ENCODE measurements at places on chromosomes 1 and 21.
A peak's percentile ranks its signal among the peaks of the same experiment; 100 is the strongest.

GRCh38 chr1:17314491-17314971 lies 6.5 kb downstream of the PADI4 start:
- no peak for DNase-seq

GRCh38 chr1:8283058-8283884 lies 34.6 kb upstream of the SLC45A1 start:
- peak; percentile 5 for DNase-seq

DNA sequence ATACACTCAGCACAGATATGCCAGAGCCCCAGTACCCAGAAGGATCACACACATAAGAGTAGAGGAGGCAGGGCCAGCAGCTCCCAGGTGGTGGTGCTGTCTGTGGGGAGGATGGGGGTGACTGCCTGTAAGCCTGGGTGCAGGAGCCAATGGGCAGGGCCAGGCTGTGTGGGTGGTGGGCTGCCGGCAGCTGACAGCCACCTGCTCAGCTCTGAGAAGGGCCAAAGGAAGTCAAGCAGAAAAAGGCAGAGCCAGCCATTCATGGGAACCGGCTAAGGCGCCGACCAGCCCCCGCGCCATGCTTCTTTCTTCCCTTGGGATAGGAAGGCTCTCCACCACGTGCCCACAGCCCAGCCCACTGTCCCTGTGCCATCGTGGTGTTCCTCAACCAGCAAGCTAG lies 14.1 kb downstream of the PIK3C2B start:
- DNase-seq, result no peak

GRCh38 chr1:72911656-72912055 lies 629.3 kb upstream of the NEGR1 start:
- DNase-seq, result no peak

- DNase-seq, result no peak
These were observed 322.8 kb downstream of the KCTD3 start for GRCh38 chr1:215889871-215890270.

- DNase-seq, result no peak
These were observed 33.3 kb downstream of the RRAGC start for GRCh38 chr1:38826262-38826661.

GRCh38 chr1:233859446-233859845 lies 45.0 kb upstream of the SLC35F3 start:
- no peak for DNase-seq

DNA sequence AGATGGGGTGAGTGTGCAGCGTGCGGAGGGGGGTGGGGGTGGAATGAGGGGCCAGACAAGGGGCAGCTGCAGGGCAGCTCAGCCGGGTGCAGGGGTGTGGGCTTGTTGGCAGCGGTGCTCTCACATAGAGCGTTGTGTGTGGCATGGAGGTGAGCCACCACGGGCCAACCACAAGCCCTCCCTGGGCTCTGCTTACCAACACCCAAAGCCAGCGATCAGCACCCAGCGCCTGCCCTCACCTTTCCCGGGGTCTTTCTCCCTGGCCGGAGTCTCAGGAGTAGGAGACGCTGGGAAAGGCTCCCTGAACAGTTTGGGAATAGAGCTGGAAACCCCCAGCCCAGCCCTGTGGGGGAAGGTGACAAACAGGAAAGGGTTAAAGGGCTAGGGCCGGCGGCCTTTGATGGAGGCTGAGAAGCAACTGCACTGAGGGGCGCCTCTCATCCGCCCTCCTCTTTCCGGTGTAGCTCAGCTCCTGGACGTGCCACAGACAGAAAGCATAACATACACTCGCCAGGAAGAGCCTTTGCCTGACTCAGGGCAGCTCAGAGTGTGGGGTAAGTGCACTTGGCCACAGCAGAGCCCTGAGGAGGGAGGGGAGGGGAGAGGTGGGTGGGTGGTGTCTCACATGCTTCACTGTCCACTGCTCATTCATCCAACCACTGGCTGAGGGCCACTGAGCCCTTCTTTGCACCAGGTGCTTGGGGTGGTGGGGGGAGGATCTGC lies 577 bp downstream of the IKBKE start:
- peak; percentile 36 for DNase-seq

DNA sequence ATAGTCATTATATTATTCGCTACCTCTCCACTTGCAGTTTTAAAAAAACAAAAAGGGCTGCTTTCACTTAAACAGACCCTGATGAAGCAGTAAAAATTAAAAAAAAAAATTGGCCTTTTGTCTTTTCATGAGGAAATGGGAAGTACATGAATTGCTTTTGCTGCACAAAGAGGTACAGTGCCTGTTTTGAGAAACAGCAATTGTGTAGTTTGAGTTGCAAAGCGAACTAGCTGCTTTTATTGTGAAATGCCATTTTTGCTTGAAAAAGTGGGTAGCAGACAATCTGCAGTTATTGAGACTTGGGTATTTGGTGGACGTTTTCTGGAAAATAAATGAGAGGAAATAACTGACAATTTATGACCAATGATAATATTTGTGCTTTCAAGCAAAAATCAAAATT lies 7.0 kb downstream of the DIP2A start:
- no peak for DNase-seq

DNA sequence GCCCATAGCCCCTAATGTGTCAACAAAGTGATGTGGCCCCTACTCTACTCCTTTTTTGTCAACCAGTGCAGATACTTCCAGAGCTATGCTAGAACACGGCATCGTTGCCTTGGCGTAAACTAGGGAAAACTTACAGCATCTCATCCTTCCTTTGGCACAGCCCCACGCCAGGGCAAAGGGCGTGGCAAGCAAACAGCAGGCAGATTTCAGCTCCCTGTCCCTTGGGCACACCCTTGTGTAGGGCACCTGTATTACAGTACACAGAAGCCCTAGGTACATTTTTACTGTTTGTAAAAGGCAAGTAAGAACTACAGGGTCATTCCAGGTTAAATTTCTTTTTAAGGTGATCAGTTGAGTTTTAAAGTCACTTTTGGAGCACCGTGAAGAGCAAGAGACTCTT lies 29.3 kb downstream of the PRDX6 start:
- DNase-seq, result no peak

DNA sequence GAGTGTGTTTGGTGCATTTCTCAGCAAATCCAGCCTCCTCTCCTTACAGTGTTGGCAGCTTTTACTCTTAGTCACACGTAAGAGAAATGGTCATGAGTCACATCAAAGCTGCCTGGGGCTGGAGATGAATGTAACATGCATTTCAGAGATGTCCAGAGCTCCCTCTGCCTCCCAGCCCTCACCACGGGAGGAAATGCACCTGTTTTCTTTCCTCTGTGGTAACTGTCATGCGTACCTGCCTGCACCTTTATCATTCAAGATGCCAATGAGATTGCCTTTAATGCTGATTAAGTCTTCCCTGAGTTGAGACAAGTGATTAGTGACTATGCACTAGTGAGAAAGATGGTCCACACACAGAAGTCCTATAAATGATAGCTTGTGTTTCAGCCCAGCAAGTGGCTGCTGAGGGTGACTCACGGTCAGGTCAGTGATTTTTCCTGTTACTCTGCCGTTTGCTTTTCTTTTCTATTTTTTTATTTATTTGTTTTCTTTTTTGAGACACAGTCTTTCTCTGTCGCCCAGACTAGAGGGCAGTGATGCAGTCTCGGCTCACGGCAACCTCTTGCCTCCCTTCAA lies 277.3 kb upstream of the FMN2 start:
- DNase-seq, result no peak

DNA sequence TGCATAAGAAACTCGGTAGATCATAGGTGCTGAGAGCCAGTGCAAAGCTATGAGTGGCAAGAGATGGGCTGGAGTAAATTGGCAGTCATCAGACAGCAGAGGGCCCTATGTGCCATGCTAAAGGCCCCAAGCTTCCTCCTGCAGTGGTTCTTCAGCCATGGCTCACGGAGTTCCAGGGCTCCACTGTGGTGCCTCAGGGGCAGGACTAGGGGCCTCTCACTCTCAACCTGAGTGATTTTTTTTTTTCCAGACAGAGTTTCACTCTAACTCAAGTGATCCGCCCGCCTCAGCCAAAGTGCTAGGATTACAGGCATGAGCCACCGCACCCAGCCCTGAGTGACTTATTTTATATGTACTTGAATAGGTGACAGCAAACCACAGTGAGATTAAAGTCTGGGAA lies 10.4 kb upstream of the GJA8 start:
- DNase-seq, result no peak

GRCh38 chr1:116031302-116031835 lies 55.1 kb downstream of the SLC22A15 start:
- DNase-seq, result no peak

GRCh38 chr1:9808459-9808858 lies 15.3 kb downstream of the CLSTN1 start:
- no peak for DNase-seq

DNA sequence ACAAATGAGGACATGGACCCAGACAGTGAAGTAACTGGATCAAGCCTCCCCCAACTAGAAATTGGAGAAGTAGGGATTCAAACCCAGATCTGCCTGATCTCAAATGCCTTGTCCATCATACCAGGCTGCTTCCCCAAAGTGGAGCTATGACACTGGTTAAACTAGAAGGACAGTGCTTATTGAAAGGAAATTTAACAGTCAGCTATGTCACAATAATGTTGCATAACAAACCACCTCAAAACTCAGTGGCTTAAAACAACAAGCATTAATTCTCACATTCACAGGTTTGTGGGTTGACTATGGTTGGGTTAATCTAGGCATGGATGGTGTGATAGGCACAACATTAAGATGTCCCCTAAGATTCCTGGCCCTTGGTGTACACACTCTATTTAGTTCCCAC lies 107.1 kb downstream of the TAS1R2 start:
- no peak for DNase-seq

GRCh38 chr1:36624466-36624865 lies 141.8 kb upstream of the CSF3R start:
- no peak for DNase-seq

GRCh38 chr1:221739018-221739676 lies 2.7 kb downstream of the DUSP10 start:
- DNase-seq, result no peak

GRCh38 chr1:32876341-32877210 lies 5.9 kb upstream of the FNDC5 start:
- DNase-seq, result no peak

- no peak for DNase-seq
These were observed 56.8 kb upstream of the ABCG1 start for GRCh38 chr21:42161956-42162681.

- no peak for DNase-seq
These were observed 95.0 kb downstream of the SUSD4 start for GRCh38 chr1:223269006-223269405.

DNA sequence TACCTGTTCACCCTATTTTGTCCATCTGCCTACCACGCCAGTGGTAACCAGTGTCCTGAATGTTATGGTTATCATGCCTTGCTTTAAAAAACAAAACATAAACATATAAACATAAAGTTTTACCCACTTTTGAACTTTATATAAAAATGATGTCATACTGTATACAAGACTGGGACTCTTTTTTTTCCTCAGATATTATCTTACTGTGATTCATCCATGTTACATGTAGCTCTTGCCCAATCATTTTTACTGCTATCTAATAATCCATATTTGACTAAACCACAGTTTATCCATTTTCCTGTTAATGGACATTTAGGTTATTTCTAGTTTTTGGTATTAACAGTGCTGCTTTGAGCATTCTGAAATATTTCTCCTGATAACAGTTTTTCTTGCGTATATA lies 78.8 kb downstream of the GPR161 start:
- no peak for DNase-seq

DNA sequence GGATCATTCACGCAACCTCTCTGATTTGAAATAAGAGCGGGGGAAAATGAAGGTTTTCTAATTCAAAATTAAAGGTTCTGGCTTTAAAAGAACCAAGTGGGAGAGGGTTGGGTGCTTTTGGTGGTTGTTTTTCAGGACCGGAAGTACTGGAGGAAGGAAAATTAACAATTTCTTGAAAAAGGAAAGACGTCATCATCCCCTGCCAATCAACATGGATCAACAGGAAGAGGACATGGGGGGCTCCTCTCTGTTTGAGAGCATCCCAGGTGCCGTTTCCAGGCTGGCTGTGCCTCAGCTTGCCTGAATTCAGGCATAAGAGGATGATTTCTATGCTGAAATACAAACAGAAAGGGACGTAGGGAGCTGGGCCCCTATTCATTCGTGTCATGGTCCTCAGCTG lies 21.6 kb upstream of the NID1 start:
- no peak for DNase-seq

DNA sequence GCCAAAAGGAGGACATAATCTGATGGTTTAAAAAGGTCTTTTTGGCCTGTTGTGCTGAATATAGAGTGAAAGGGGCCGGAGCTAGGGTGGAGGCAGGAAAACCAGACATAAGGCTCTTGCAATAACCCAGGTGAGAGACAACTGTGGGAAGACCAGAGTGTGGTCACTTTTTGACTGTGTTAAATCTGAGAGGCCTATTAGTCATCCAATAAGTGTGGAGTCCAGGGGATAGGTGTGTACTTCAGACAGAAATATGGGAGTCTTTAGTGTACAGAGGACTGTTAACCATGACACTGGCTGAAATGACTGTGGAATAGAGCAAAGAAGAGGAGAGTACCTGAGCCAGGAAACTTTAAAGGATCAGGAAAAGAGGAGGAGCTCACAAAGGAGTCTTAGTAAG lies 89.3 kb downstream of the VAV3 start:
- no peak for DNase-seq

GRCh38 chr1:151384584-151384983 lies 12.1 kb upstream of the SELENBP1 start:
- DNase-seq, result no peak

- no peak for DNase-seq
These were observed 12.2 kb downstream of the FH start for GRCh38 chr1:241507189-241507863.

GRCh38 chr1:153790313-153790965 lies 15.2 kb downstream of the SLC27A3 start:
- no peak for DNase-seq

- DNase-seq, result no peak
These were observed 244.6 kb downstream of the TRABD2B start for GRCh38 chr1:47752559-47752958.

DNA sequence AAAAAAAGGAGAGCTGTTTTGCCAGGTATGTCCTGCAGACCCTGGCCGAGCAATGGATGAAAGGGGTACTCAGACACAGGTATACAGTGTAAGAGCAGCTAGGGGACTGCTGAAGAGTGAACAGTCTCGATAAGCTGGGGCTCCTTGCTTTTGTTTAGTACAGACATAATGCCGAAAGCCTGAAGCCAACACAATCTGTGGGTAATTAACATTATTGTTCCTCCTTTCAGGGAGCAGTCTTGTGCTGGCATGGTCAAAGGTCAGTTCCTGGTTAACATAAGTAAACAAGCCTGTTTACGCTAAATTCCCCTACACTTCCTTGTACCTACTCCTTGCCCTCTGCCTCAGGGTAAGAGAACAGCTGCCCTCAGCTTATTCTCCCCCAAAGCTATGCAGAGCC lies 272.3 kb upstream of the ST6GALNAC5 start:
- DNase-seq, result no peak

DNA sequence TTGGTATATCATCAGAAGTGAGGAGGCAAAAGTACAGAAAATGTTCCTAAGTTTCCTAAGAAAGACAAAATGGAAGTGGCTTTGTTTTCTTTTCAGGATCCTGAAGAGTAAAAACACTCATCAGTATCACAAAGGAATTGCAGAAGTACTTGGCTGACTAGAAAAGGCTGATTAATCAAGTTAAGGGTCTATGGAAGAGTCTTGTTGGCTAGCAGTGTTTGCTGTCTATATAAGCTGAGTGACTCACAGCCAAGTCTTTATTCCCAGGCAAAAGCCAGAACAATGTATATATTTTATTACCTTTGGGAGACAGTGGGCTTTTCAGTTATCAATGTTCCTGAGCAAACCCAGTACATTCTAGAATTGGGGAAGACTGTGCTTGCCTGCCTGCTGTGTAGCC lies 777.0 kb downstream of the PLA2G4A start:
- no peak for DNase-seq
